ENCODE measurements at places on chromosomes 1 and 21. TPM values are rescaled to one million over a fixed set of nuclear protein-coding genes. Genes with fewer than 3 reads are reported as not detected.

Gene LENEP
- total RNA-seq = not detected

Gene KRTAP13-4
- not detected for total RNA-seq

Gene FLG2
- total RNA-seq = not detected

Gene OLFML3
- 86.1 TPM for total RNA-seq

Gene ATP13A2
- total RNA-seq = 8.9 TPM

Gene HTR6
- not detected for total RNA-seq

Gene NBPF15
- total RNA-seq = 37.6 TPM

Gene RGS7
- total RNA-seq = not detected

Gene HES4
- total RNA-seq = 7.3 TPM

Gene LAPTM5
- total RNA-seq = 7.3 TPM

Gene HSPA6
- total RNA-seq = 0.52 TPM

Gene TINAGL1
- total RNA-seq = 17.2 TPM

Gene SNAPIN
- 56.4 TPM for total RNA-seq

Gene HSD3B2
- not detected for total RNA-seq

Gene NBPF4
- not detected for total RNA-seq

Gene SEMA4A
- total RNA-seq = 4.2 TPM

Gene RIT1
- total RNA-seq = 21.4 TPM

Gene LYSMD1
- total RNA-seq = 9.9 TPM

Gene CALML6
- total RNA-seq = 191 TPM

Gene DMRTA2
- total RNA-seq = under 0.01 TPM

Gene PDZK1IP1
- not detected for total RNA-seq

Gene PLEKHN1
- not detected for total RNA-seq

Gene RGS1
- total RNA-seq = 5.7 TPM

Gene TSACC
- total RNA-seq = 2.1 TPM

Gene SWT1
- total RNA-seq = 15.7 TPM

Gene TRPM2
- 1.6 TPM for total RNA-seq

Gene MTARC2
- total RNA-seq = 10.4 TPM

Gene WLS
- 68.9 TPM for total RNA-seq

Gene C1QTNF12
- 1.0 TPM for total RNA-seq

Gene LRRC38
- total RNA-seq = 10.4 TPM

Gene GOLT1A
- total RNA-seq = not detected

Gene SHISA4
- 50.1 TPM for total RNA-seq

Gene ETV3L
- not detected for total RNA-seq

Gene SV2A
- total RNA-seq = 2.1 TPM

Gene SPOCD1
- not detected for total RNA-seq

Gene SLC22A15
- total RNA-seq = under 0.01 TPM

Gene FCRL2
- total RNA-seq = not detected

Gene IFI44L
- total RNA-seq = 7.3 TPM

Gene CXADR
- 0.52 TPM for total RNA-seq

Gene OR2T11
- not detected for total RNA-seq

Gene TCP10L
- not detected for total RNA-seq

Gene RBM11
- not detected for total RNA-seq

Gene CASZ1
- 26.1 TPM for total RNA-seq

Gene YARS1
- total RNA-seq = 33.9 TPM

Gene CAPN8
- total RNA-seq = 1.0 TPM

Gene CAPZA1
- 63.7 TPM for total RNA-seq

Gene NDUFV3
- 45.9 TPM for total RNA-seq

Gene CD101
- 2.1 TPM for total RNA-seq

Gene ADORA1
- 2.1 TPM for total RNA-seq

Gene NTMT2
- 0.52 TPM for total RNA-seq

Gene HSPB7
- total RNA-seq = 5.7 TPM

Gene ANGPTL1
- 47.5 TPM for total RNA-seq

Gene ARMH1
- total RNA-seq = 0.52 TPM

Gene LCE6A
- not detected for total RNA-seq

Gene NCF2
- 8.9 TPM for total RNA-seq

Gene STIL
- 4.7 TPM for total RNA-seq

Gene IGSF3
- 28.7 TPM for total RNA-seq
